Kasumi-1 (cell line): ENCODE measurements at places on chromosomes 6 and 20.

GRCh38 chr6:157089258-157089657 lies 234.1 kb downstream of the TMEM242 start:
- no peak for DNase-seq

DNA sequence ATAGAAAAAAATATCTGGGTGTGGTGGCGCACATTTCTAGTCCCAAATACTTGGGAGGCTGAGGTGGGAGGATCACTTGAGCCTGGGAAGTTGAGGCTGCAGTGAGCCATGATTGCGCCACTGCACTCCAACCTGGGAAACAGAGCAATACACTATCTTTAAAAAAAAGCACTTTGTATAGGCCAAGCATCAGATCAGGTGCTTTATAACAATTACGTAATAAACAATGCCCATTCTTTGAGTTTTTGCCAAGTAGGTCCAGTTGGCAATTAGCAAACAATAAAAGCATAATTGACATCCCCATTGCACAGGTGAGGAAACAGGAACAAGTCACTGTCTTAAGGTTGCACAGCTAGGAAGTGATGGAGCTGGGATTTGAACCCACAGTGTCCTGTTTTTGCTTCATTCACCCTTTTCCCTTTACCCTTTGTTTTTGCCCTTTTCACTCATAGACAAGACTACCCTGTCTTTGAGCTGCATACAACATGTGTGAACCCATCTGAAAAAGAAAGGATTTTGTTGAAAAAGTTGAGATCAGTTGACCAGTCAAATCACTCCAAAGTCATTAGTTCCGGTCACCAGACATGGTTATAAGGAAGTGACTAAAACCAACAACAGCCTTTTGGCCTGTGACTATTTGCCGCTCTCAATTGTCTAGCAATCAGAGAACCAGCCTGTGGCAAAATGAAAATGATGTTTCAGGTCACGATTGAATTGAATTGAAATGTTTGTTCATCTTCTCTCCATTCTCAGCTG lies 303.6 kb downstream of the TFAP2C start:
- DNase-seq = no peak

- no peak for DNase-seq
Measured at GRCh38 chr20:47315339-47316056, 41.0 kb downstream of the ZMYND8 start.

GRCh38 chr20:56228021-56228420 lies 20.5 kb upstream of the MC3R start:
- DNase-seq = no peak

- DNase-seq = no peak
Measured at GRCh38 chr6:44635486-44635885, 248.0 kb downstream of the CDC5L start.

- DNase-seq = no peak
Measured at GRCh38 chr6:38827024-38827423, 111.9 kb downstream of the DNAH8 start.
